Colonic mucosa (tissue), 4 donors: ENCODE measurements at places on chromosomes 1 and 21.
A peak's percentile ranks its signal among the peaks of the same experiment; 100 is the strongest.

GRCh38 chr1:166902279-166902678 is 26.2 kb upstream of the TADA1 start:
- no peak for DNase-seq

DNA sequence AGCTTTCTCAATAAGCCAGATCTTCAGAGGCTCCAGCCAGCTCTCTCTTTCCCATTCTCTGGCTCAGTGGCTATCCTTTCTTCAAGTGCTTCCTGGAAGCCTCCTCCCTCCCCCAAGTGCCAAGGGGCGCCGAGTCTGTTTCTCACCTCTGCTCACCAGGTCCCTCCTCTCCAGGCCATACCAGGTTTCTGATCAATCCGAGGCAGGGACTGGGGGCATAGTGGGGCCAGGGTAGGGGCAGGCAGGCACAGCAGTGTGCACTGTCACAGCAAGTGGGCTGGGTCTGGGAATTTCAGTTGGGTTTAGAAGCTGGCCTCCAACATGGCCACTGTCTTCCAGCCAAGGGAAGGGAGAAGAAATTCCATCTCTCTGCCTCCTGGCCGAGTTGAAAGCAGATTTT is 56.5 kb downstream of the NAV1 start:
- DNase-seq = no peak

- no peak for DNase-seq
These were observed 30.8 kb downstream of the DDR2 start for GRCh38 chr1:162663086-162663485.

GRCh38 chr1:207027206-207027777 is 5.3 kb downstream of the C1orf116 start:
- DNase-seq = peak; percentile 81

DNA sequence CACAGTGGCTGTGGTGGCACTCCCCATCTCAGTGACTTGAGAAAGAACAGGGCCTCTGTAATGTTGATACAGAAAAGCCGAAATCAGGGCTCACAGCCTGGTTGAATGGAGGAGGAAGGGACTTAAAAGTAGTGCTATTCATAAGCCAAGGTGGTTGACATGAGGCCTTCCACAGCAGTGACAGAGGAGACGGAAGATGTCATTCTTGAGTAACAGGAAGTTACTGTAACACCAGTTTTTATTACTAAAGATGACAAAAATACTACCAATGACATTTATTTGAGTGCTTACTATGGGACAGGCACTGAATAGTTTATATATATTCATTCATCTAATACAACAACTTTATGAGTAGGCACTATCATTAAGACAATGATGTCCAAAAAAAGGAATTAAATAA is 52.8 kb upstream of the GNG12 start:
- DNase-seq = no peak

DNA sequence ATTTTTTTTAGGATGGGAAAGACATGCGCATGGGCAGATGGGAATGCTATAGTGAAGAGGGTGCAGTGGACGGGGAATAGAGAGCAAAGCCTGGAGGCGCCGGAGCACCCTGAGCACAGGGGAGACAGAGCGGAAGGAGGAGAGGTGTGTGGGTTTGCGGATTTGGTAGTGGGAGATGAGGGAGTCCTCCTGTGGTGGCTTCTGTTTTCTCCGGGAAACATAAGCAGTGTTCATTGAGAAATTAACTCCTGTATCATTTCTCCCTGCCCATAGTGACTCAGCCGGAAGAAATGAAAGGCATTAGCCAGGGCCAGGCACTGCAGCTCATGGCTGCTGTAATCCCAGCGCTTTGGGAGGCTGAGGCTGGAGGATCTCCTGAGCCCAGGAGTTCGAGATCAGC is 4.7 kb upstream of the PTPRF start:
- DNase-seq = no peak

DNA sequence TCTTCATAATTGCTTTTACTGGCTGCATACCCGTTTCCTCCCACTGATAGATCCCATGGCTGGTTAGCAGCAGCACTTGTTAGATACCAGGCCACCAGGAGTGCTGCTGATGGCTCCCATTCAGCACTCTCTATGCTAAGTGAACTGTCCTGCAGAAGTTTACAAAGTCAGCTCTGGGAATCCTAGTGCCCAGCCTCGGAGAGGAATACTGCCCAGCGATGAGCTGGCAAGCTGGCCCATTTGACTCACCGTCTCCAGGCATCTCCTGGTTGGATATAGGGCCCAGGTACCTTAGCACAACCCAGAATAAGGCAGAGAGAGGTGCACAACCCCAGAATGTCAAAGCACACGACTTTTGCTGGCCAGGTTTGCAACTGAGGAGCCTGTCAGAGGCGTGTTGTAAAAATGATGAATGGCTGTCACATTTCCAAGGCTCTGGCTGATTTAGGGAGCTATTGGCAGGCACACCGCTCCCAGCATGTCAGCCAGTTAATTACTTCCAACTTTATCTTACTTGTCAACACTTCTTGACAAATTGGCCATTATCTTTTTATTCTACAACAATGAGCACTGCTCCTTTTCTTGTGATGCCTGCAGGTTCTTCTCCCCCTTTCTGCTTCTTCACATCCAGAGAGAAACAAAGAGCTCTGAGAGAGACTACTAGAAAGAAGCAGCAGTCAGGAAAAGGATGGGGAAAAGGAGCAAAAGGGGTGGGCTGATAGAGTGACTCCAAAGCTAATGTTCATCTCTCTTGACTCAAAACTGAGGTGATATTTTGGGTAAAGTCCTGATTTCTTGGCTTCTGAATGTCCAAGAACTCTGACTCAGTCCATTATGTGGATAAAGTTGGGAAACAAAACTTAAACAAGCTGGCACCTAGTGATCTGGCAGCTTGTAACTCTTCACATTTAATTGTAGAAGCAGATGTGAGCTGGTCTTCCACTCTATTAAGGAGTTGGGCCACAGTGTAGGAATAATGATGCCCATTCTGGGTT is 10.8 kb upstream of the ANGPTL7 start:
- no peak for DNase-seq

DNA sequence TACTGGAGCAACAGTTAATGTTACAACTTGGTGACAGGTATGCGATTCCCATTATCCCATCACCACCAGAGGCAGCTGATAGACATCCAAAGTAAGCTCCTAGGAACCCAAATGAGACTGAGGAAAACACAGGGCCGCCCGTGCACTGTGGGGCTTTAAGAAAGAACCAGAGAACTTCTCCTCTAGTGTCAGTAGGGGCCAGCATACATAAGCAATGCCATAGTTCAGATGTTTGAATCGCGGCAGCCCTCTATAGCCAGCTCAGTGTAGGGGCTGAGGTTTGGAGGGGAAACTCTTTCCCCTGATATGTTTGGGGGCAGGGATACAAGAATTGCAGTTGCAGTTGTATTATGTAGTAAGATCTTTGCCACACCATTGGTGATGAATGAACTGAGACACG is 593.3 kb upstream of the NCAM2 start:
- no peak for DNase-seq

DNA sequence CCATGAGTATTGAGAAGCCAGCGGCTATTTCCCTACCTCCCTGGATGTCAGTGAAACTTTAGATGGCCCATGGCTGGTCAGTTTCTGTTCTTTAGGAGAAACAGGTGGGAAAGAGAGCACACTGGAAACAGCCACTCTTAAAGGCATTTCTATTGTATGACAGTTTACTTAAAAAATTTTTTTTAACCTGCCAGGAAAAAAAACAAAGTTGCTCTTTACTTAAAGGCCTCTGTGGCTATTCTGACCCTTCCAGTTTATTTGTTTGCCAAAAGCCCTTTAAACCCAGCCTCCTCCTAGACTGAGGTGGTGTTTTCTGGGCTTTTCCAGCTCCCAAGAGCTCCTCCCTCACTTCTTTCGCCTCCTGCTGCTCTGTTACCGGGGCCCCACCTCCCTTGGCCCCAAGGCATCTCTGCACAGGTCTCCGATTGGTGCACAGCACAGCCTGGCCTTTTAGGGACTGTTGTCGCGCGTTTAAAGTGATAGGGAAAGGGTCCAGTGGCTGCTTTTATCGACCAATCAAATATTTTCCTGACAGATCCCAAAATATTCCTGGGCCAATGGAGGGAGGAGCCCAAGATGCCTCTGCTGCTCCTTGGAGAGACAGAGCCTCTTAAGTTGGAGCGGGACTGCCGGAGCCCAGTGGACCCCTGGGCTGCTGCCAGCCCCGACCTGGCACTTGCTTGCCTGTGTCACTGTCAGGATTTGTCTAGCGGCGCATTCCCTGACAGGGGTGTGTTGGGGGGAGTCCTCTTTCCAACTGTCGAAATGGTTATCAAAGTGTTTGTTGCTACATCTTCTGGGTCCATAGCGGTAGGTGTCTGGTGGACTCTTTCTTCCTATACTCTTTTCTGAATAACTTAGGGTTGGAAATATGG is at the start of gene SH3BGR:
TSS of gene SH3BGR (plus strand) at position 639 of the 875 bp plus-strand sequence. CDS start at position 766, 127 bp downstream.
- DNase-seq = peak; percentile 34

GRCh38 chr21:45011911-45012661 is 62.3 kb upstream of the ADARB1 start:
- no peak for DNase-seq

- DNase-seq = no peak
These were observed 31.9 kb upstream of the GTF2B start for GRCh38 chr1:88923224-88923623.

DNA sequence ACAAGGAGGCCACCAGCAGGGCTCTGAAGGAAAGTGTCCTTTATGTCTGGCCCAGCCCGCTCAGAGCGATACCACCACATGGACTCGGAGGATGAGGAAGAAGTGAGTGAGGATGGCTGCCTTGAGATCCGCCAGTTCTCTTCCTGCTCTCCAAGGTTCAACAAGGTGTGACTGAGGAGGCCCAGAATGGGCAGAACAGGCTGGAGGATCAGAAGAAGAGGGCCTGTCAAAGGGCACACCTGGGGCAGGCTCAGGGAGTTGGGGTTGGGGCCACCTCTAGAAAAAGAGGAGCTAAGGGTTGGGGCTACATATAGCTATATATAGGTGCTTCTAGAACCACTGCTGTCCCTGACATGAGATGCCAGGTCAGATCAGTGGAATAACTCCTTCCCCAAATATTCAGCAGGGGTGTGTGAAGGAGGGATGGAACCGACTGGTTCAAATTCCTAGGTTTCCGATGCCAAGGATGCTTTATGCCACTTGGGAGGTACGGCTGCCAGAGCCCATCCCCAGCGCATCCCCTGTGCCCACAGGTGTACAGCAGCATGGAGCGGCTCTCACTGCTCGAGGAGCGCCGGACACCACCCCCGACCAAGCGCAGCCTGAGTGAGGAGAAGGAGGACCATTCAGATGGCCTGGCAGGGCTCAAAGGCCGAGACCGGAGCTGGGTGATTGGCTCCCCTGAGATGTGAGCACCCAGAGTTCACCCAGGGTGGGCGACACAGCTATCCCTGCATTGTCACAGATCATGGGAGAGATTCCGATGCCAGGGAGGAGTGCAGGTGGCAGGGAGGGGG is 102.2 kb downstream of the PIK3R3 start:
- no peak for DNase-seq

DNA sequence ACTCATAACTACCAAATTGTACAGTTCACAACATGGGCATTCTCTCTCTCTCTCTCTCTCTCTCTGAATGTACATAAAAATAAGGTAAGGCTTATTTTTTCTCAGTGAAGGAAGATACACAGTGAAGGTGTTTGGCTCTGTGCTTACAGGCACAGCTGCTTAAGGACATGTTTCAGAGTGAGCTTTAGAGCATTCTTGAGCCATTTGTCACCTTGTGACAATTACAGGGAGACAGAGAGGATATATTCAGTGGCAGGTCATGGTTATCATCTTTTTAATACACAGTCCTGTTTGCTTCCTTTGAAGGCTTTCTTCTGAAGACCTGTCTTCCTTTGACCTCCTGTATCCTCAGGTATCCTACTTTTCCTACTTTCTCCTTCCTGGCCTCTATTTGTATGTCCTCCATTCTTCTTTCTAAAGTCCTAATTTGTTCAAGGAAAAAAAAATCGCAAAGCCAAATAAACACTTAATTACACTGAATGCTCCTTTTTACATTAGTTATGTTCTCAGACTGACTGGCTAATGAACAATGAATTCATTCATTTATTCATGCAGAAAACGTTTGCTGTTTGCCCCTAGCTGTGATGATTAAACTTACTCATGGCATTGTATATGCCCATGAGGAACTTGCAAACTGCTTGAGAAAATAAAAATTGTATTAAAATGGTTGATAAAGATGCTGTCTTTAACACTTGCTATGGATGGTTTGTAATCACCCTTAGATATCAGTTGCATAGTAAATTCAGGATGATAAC is 33.4 kb downstream of the HSD17B7 start:
- DNase-seq = no peak

GRCh38 chr21:29638761-29639327 is 301.0 kb downstream of the GRIK1 start:
- no peak for DNase-seq

- no peak for DNase-seq
These were observed 60.5 kb upstream of the SIPA1L2 start for GRCh38 chr1:232690285-232690935.

GRCh38 chr1:31681415-31681814 is 22.4 kb downstream of the COL16A1 start:
- DNase-seq = no peak

- peak; percentile 39 for DNase-seq
These were observed 76.5 kb upstream of the BTG3 start for GRCh38 chr21:17688912-17689874.

DNA sequence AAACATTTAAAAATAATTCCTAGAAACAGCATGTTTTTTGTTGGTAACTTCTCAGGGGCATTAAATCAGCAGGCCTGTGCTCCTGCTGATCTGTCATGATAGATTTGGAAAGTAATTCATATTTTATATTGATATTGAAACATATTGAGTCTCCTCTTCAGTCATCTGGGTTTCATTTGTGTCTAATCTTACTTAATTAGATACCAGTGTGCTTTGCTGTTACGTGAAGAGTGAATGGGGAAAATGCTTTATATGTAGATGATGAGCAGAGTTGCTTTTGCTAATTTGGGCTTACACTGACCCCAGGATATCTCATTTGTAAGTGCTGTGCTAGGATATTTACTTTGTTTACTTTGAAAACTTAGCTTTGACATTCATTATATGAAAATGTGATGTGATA is 45.9 kb downstream of the CHRM3 start:
- no peak for DNase-seq

DNA sequence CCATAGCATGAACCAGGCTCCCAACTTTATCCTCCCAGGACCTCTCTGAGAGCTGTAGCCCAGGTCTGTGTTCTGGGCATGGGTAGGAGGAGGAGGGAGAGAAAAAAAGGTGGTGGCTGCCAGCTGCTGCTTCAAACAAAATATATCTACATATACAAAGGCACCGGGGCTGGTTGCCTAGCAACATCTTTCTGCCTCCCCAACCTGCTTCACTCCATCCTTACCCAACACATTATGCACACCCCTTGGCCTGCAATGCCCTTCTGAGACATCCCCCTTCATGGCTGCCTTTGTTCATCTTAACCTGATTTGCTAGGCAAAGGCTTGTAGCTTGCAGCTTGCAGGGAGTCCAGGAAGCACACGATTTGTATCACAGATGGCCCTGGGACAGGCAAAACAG is 27.2 kb upstream of the ATP1A1 start:
- no peak for DNase-seq

GRCh38 chr1:202844935-202845334 is 34.2 kb downstream of the PCAT6 start:
- DNase-seq = no peak

DNA sequence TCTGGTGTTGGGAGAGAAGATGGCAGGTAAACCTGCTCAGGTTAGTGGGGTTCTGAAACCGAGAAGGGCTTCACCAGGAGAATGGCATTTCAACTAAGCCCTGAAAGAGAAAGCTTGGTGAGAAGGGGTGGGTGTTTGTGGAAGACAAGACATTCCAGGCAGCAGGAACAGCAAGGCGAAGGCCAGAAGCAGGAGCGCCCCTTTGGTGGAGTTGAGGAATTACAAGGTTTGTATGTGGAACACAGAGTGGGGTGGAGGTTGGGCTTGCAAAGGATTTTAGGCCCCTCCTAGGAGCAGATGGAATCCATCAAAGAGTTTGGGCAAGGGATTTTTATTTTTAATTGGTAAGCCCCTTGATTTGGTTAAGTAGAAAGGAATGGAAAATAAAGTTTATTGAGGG is 24.8 kb upstream of the ELOA start:
- DNase-seq = no peak
